ENCODE measurements at places on chromosomes 1 and 21. TPM values are rescaled to one million over a fixed set of nuclear protein-coding genes. Genes with fewer than 3 reads are reported as not detected.

DNA sequence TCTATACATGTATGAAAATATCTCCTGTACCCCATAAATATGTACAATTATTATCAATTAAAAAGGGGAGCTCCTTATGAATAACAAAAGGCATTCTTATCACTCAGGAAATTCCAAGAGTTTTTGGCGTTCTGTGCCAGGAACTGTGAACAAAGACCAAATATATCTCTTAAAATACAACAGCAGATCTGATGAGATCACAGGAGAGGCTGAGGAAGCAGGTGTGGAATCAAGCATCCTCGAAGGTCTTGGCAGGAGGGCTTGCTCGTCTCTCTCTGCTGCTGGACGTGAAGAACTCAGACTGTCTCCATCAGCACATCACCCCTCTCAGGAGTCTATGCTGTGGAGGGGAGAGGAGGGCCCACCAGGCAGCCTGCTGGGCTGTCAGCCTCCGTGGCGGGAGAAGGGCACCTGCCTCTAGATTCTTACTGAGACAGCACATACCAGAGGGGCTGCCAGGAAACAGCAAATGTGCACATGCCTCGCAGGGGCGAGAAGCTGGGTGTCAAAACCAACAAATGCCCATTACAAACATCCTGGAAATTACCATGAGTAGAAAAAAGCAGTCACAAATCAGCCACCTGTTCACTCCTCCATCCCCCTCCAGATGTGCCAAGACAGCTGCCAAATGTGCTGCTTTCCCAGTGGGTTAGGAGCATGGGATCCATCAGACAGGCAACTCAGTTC, 30.8 kb upstream of the FAM89A start:
- no peak for DNase-seq

- peak; percentile 74 for DNase-seq
Observed at GRCh38 chr21:46181436-46181835, 2.8 kb downstream of the SPATC1L start.

DNA sequence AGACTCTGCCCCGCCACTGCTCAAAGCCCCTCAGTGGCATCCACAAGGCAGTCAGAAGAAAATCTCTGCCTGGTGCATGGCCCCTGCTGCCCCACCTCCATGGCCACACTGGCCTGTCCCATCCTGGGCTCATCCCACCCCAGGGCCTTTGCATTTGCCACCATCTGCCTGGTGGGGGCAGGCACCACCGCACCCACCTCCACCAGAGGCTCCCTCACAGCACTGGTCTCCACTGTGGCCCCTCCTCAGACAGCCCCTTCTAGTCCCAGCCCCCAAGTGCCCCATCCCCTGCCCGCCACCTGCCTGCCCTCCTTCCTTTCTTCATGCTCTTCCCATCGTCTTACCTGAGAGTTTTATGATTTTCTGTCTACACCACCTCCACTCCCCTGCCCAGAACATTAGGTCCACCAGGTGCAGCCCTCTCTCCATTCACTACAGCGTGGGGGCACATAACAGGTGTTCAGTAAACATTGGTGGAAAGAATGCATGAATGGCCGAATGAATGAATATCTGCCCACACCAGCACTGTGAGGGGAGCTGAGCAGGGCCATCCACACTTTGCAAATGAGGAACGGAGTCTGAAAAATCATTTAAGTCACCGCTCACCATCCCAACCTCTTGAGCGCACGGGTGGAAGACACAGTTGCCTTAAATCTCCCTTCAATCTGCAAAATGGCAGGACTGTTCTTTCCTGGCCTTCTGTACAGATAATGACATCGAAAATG, 2.1 kb downstream of the PRDM15 start:
- DNase-seq: peak; percentile 71

DNA sequence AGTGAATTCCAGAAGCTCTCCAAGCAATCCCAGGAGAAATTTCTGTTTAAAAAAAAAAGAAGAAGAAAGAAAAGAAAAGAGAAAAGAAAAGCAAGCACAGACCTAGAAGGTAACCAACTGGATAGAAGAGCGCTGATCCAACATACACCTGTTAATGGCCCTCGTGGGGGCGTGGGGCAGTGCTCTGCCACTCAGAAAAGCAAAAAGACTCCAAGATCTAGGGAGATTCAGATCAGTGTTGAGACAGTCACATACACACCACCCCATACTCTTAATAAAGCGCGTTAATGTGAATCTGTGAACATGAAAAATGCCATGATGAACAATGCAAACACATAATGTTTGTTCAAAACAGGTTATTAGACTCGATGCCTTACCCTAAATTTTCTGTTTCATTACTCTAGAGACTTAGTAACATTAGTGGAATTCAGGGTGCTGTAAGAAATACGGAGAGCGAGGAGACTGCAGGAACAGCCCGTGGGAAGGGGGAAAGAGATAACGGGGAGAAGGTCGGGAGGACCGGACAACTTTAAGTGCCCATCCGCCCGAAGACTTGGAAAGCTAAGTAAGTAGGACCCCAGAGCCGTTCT, 406 bp downstream of the NME7 start:
- DNase-seq: no peak

DNA sequence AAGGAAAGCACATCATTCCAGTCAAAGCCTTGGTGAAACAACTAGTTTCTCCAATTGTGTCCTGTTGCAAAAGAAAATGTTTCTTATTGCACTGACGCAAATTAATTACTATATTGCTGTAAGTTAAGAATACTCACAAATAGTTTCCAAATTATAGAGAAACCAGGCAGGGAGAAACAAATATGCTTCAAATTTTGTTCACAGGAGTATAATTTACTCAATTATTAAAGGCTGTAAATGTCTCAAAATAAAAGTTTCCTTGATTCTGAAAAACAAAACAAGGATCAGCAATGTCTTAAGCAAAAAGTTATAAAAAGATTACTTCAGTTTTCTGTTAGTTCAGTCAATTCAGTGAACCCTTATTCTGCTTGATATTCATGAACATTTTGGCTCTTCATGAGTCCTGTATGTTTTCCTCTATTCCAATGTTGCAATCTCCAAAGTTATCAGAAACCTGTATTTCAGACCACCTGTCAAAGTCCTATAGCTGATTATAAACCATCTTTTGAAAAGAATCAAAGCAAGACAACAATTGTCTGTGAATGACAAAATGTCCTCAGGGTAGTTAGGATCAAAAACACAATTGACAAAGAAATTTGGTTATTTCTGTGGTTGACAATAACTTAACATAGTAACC, 11.7 kb upstream of the SYPL2 start:
- DNase-seq: no peak

DNA sequence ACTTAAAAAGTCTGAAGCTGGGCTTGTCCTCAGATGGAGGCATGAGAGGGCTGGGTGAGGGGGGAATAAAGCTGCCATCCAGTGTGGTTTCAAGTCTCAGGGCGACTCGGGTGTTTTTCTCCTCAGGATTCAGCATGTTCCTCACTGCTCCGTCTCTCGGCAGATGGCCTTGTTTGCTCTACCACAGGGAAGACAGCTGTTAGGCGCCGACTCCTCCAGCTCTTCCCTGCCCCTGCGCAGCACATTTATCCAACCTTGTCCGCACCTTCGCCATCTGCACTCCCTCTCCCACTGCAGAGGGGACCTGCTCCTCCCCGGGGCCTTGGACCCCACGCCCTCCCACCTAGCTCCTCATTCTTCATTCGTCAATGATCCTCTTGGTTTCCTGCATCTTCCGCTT, 16.6 kb upstream of the S100A11 start:
- no peak for DNase-seq

The CELA2B gene
- polyA plus RNA-seq: not detected
